Inflammatory macrophage (primary cell): ENCODE measurements at places on chromosomes 5 and 9.

GRCh38 chr5:38450627-38451026 is 105.8 kb downstream of the LIFR start:
- DNase-seq, result no peak

DNA sequence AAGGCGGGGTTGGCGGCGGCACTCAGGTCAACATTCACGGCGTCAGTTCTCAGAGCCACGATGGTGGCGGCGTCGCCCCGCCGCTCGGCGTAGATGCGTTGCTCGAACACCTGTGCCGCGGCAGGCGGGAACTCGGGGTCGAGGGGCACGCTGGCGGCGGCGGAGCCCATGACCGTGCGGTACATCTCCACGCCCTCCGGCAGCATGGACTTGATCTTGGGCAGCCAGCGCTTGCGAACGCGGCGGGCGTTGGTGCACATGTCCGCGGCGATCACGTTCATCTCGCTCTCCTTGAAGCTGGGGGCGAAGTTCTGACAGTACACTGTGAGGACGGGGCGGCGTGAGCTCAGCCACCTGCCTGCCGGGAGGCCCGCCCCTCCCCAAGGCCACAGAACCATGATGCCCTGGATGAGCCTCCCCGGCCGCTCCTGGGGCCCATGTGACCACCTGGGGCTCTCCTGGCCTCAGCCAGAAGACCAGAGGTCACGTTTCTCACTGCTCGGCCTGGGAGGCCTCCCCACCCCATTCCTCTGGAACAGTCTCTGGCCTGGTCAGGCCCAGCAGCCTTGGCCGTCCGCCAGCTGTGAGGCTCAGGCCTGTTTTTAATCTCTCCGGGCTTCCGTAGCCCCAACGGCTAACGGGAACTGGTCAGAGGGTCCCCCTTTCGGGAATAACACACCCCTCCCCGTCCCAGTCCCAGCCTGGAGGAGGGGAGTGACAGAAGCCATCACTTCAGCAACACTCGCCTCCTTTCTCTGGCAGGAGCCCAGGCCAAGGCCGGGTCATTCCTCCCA is 50.7 kb upstream of the UBAC1 start:
- DNase-seq, result no peak

DNA sequence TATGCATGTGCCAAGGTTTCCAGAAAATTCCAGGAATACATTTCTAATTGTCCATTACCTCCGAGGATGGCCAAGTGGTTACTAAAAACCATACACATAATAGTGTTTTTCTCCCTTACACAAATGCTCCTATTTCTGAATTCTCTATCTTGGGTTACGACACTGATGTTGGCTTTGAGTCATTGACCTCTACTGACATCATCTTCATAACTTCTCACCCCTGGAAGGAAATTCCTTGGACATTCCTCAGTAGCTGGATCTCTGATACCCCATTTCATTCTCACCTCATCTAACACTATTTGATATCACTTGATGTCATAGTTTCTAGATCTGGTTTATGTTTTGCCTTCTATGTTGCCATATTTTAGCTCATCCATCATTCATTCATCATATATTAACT is 287.2 kb downstream of the CTNND2 start:
- DNase-seq, result no peak

DNA sequence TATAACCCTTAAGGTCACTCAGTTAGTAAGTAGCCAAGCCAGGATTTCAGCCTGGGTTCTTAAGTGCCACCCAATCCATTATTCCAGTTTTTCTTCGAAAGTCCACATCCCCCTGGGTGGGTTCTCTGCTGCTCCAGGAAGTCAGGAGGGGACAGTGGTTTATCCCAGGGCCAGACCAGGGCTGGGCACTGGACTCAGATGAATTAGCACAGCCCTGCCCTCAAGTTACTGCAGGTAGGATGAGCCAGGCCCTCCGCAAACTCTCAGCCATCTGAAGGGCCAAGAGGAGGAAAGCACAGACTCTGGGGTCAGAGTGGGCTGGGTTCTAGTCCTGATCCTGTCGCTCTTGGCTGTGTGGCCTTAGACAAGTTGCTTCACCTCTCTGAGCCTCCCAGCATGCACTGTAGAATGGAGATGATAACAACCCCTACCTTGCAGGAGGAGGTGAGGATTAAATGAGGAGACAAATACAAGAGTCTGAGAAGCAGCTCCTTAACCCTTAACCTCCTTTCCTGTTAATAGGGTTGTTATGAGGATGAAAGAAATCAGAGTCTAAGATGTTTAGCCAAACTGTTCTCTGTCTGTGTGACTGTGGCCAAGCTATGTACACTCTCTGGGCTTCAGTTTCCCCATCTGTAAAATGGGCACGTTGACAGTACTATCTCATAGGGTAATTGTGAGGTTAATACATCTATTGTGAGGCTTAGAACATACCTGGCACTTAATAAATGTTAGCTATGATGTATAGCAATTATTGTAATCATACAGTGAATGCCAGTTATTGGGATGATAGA is 6.8 kb upstream of the NEURL1B start:
- DNase-seq, result no peak

DNA sequence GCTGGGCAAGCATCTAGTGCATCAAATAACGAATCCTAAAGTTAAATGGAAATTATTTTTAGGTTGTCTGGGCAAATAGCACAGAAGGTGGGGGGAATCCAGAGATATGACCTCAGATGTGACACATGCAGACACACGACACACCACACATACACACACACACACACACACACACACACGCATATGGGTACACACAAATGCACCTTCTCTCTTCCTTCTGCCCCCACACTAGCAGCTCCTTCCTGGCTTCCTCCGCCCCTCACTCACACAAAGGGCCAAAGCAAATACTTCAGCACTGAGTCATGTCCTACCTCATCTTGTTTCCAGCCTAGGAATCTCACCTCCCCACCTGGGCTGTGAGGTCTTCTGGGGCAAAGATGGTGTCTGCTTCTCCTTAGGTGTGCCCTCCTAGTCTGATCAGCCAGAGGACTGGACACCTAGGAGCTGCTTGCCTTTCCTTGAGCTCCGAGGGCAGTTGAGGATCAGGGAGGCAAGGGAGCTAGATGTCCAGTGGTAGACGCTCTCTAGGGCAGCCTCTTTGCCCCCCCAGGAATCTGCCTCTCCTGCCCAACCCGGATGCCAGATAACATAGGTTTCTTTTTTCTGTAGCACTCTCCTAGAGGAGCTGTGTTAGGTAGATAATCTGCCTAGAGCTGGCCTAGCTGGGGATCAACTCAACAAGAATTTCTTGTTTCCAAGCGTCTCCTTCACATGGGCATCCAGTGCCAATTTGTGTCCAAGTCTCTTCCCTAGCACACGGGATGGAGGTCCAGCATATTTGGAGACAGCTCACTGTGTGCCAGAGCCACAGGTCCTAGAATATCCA is 14.3 kb upstream of the JADE2 start:
- DNase-seq, result no peak

GRCh38 chr5:117590944-117591343 is 1016.3 kb upstream of the SEMA6A start:
- no peak for DNase-seq

DNA sequence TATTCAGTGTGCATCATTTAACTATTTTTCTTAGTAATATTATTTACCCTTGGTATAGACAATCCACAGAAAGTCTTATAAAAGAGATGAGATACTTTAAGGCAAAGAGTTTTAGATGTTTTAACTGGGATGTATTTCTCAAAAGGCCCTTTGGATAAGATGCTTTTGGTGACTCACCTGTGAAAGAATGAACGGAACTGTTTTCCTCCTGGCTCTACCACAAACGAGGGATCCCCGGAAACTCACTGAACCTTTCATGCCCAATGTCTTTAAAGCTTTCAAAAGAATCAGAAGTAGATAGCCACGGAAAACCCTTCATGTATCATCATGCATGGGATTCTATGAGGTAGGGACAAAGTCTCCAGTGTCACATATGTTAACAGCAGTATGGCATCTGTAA is 1.6 kb downstream of the ZNF782 start:
- no peak for DNase-seq

DNA sequence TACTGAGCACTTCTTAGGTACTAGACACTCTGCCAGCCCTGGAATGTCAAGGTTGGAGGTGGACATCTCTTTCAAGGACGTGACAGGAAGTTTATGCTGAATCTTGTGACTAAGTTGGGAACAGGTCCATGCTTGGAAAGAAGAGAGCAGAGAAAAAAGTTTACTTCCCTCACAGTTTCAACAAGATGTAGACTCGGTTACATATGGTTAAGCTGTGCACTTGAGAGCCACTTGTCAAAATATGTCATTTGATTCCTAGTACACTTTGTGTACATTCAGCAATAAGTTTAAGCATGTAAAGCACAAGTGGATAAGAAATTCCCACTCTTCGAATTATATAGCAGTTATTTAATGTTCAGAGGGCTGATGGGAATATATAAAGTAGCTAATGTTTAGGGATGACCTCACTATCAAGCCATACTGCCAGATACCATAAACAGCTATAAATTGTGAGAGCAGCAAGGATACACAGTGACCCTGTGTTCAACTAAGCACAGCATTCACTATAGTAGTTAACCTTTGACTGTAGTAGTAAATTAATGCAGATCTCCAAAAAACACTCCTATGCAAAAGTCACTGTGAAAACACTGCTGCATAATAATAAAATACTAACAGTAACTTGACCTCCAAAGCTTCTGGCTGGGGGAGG is 1944.6 kb upstream of the WWC1 start:
- no peak for DNase-seq

DNA sequence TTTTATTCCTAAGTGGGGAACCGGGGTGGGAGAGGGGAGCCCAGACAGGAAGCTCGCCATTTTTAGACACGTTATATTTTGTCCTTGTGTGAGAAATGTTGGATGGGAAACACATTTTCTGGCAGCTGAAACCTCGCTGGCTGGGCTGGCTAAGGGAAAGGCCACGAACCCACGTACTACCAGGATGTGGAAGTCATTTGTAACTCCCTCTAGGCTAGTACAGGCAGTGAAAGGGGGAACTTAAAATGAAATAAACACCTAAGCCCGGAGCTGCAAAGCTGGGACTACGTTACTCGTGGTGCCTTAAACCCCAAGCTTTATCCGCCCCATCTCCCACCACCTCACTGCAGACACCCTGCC is 42.5 kb downstream of the TMEM174 start:
- DNase-seq, result peak; percentile 21

DNA sequence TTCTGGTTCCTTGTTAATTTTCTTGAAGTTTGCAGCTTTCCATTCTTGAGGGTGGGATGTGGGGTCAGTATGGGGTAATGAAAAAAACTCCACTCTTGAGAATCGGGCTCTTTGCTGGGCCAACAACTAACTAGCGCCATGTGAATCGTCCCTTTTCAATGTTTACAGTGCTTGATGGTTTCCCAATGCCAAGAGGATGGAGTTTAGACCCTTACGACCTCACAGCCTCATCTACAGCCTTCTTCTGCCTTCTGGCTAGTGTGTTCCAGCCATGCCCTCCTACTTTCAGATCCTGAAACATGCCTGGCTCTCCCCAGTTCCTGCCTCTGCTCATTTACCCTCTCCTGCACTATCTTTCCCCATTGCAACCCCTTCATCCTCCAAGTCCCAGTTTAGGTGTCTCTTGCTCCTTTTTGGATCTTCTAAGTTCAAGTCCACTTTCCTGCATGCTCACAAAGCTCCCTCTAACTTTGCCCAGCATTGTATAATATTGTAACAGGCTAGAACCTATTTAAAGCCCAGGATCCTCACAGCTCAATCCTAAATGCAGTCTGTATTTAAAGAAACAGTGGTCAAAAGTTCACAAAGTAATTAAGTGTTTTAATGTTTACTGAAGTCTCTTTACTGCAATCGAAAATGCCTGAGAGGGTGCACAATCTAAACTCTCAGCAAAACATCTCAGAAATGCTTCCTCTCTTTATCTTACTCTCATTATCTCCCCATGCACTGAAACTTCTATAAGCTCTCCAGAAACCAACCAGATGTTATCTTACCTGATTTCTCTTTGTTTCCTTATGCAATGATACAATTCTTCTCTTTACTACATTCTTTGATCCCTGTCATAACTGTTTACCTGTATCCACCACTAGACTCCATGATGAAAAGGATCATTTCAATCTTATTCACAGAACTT is 20.6 kb upstream of the CAST start:
- no peak for DNase-seq

- peak; percentile 87 for DNase-seq
Observed at GRCh38 chr9:69181908-69182353, 7.9 kb downstream of the TJP2 start.

GRCh38 chr5:90612919-90613318 is 54.3 kb downstream of the ADGRV1 start:
- no peak for DNase-seq

DNA sequence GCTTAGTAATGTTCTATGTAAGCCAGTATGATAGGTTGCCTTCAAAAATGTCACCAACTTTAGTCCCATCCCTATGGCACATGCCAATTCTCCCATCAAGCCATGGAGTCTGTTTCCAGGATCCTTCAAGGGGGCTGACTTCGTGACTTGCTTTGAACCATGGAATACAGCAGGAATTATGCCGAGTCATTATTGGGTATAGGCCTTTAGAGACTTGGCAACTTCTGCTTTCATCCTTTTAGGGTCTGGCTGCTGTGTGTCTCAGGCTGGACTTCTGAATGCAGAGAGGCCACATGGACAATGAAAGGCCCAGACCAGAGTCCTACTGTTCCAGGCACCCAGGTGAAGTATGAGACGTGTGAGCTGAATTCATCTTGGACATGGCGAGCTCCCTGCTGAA is 109.8 kb downstream of the DENND1A start:
- no peak for DNase-seq

GRCh38 chr9:27654629-27655285 is 81.5 kb upstream of the C9orf72 start:
- DNase-seq, result no peak

DNA sequence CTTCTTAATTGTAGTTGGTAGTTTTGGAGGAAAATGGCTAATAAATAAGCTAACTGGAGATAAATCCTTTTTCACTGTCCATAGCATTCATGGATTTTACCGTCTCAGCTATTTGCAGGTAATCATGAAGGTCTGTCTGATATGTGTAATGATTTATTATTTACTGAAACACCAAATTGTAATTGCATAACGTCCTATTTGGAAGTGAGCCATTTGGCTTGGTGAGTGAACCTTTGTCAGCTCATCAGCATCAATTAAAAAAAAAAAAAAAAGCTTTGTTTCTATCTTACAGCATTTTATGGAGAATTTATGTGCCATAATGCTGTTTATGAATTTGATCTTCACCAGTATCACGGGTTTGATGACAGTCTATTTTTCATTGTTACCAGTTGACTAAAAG is 20.2 kb downstream of the RECK start:
- DNase-seq, result no peak

DNA sequence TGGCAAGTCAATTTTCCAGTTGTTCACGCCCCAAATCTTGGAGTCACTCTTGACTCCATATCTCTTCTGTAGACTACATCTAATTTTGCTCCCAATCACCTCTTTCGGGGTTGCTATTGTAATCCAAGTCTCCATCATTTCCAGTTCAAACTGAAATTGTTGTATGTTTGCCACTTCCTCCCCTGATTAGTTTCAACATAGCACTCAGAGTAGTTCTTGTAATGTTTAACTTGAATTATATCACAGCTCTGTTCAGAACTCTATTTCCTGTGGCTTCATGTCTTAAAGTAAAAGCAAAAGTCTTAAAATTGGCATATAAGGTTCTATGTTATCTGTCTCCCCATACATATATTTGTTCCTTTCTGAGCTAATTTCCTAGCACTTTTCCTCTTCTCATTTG is 348.5 kb upstream of the RIOK2 start:
- no peak for DNase-seq
